ENCODE measurements at places on chromosomes 4 and X.

DNA sequence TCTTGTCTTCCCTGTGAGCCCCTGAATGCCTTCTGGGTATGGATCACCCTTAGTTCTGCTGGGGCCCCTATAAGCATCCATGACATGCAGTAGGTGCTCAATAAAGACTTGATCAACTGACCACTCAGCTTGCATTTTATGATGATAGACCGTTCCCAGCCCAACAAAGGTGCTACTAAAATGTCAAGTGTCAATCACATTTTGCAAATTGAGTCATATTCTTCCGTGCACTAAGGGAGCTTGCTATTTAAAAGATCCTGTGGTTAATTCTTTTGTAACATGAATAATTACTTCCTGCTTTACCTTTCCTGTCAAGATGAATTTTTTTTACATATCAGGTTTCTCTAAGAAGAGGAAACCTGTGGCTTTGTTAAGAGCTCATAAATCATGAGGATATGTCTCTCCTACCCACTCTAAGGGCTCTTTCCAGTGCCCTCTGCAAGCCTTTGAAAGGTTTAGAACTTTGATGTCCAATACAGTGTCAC is 47.6 kb downstream of the SH3KBP1 start:
- no peak for DNase-seq

DNA sequence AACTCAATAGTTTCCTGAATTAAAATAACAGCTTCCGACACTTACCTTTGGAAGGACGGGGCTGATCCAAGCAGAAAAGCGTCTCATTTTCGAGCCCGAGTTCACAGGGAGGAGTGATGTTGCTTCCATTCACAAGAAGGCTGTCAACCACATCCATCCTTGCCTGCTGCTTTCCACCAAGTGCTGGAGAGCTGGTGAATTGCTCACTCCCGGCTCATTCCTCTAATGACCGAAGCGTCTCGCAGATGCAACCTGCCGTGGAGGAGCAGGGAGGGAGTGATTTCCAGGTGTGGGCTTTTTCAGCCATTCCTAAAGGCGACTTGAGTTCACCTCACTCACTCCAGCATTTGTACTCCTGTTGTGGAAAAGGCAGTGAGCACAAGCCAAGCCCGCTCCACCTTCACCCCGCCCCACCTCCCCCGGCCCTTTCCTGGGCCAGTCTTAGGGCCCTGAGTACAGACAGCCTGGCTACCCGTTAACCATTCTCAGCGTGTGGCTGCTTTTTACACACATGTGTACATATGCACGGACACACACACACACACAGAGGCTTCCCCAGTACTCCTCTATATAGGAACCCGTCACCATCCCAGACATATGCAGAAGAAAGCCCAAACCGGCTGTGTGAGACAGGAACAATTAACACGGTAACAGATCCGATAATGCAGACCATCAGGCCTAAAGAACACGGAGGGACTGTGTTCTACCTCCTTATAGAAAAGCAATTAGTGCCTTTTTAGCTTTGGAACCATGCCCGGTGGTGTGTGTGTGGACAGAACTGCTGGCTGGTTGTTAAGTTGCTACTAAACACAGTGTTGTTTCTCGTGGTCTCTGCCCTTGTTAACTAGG is at the start of gene CCKAR:
Gene CCKAR (minus strand): TSS at position 374 of the 849 bp plus-strand sequence. CDS start 217 bp downstream, at position 157.
- DNase-seq = no peak

DNA sequence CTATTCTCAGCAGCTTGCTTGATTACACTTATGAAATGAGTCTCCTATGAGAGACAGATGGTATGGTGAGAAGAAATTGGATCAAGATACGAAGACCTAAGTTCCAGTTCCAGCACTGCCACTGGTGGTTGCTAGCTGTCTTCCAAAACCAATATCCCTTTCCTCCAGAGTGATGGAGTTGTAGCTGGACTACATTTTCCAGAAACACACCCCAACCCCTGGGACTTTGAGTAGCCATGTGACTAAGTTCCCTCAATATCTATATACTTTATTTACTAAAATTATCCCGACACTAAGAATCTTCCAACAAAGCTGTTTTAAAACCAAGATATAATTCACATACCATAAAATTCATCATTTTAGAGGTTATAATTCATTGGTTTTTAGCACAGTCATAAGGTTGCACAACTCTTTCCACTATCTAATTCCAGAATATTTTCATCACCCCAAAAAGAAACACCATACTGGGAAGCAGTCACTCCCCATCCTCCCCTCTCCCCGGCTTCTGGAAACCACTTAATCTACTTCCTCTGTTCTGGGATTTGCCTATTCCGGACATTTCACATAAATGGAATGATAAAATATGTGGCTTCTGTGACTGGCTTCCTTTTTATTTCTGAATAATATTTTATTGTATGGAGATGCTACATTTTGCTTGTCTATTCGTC is 118.0 kb downstream of the MANBA start:
- no peak for DNase-seq

- no peak for DNase-seq
These were observed 669.9 kb upstream of the NR3C2 start for GRCh38 chr4:149112109-149112508.

GRCh38 chr4:24991015-24991414 is 39.7 kb downstream of the LGI2 start:
- no peak for DNase-seq

DNA sequence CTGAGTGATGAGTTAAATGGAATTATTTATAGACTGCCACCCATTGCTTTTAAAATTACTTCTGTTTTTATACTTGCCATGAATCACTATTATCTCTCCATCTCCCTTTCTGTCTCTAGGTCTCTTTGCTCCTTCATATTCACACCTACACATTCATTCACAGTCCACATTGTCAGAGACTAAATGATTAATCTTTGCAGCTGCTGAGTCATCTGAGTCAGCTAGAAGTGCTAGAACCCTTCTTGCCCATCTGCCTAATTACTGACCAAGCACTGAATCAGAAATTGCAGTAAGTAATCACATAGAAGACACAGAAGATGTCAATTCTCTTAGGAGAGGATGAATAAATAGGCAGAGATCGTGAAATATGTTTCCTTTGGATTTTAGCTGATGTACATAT is 31.6 kb upstream of the RPS6KA6 start:
- no peak for DNase-seq

- DNase-seq = no peak
These were observed 104.3 kb downstream of the USP46 start for GRCh38 chr4:52554612-52555355.

DNA sequence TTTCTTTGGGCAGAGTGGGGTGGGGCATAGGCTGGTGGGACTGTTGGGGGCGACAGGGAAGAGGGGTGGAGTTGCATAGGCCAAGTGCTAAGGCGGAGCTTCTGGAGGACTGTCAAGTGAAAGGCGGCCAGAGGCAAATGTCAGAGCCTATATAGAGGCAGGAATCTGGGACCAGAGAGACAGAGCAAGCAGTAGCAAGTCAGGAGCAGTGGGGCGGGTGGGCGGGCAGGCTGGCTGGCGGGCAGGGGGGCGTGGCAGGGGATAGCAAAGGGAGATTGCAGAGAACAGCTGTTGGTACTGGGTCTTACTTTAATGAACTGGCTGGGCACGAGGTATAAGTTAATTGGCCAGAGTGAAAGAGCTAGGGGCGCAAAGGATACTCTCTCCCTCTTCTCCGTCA is 89.8 kb downstream of the RTL9 start:
- no peak for DNase-seq

GRCh38 chr4:176125063-176125462 is 59.4 kb downstream of the WDR17 start:
- DNase-seq = no peak

GRCh38 chr4:993111-994029 is at the start of gene SLC26A1:
Gene SLC26A1, minus strand, starts transcription at chr4:993404. Its CDS starts 1,701 bp downstream, at chr4:991703.
- DNase-seq = no peak

DNA sequence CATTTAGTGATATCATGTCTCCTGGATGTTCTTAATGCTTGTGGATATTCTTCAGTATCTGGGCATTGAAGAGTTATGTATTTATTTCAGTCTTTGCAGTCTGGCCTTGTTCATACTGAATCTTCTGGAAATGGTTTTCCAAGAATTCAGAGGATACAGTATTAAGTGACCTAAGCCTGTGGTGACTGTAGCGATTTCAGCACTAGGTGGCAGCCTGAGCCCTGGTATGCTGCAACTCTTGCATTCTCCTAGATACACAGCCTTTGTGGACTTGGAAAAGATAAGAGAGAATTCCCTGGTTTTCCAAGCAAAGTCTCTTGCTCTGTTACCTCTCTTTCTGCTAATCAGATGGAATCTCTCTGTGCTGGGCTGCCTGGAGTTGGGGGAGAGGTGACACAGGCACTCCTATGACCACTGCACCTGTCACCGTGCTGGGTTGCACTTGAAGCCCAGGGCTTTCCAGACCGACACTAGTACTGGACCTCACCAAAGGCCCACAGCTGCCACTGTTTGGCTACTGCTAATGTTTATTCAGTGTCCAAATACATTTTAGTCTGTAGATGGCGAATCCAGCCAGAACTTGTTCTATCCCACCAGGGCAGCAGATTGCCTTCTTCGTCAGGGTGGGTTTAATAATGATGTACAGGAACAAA is 19.3 kb upstream of the SPIN2A start:
- DNase-seq = no peak

- DNase-seq = no peak
These were observed 444.7 kb downstream of the IQCM start for GRCh38 chr4:149370785-149371420.

DNA sequence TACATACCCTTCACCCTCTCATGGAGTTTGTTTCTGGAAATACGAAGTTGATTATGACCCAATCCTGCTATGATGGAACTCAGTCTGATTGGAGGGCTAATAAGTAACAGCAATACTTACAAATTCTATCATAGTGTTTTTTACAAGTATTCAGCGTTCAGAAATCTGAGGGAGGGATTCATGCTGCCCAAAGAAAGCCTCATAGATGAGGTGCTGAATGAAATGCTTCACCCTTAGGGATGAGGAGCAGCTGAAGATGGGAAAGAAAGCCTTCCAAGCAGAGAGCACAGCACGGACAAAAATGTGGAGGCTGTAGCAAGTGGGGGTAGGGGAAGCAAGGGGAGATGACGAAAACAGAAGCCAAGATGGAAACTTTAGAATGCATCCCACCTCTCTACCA is 27.9 kb upstream of the TBC1D1 start:
- no peak for DNase-seq

- DNase-seq = peak; percentile 38
These were observed 2.3 kb downstream of the DUSP9 start for GRCh38 chrX:153649178-153649914.

DNA sequence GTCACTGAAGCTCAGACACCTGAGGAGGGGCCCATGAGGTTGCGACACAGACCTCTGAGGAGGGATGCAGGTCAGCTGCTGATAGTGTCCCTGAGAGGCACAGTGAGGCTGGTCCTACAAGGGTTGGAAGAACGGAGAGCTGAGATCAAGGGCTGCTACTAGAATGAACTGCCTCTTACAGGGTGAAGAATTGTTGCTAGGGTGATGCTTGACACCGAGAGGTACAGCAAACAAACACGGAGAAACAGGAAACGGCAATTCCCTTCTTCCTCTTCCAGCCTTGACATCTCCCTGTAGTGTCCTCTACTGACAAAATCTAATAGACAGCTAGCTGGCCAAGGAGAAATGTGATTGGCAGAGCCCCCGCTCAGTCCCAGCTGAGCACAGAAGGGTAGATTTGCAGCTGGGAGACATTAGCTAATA is 11.8 kb upstream of the HPGDS start:
- no peak for DNase-seq

DNA sequence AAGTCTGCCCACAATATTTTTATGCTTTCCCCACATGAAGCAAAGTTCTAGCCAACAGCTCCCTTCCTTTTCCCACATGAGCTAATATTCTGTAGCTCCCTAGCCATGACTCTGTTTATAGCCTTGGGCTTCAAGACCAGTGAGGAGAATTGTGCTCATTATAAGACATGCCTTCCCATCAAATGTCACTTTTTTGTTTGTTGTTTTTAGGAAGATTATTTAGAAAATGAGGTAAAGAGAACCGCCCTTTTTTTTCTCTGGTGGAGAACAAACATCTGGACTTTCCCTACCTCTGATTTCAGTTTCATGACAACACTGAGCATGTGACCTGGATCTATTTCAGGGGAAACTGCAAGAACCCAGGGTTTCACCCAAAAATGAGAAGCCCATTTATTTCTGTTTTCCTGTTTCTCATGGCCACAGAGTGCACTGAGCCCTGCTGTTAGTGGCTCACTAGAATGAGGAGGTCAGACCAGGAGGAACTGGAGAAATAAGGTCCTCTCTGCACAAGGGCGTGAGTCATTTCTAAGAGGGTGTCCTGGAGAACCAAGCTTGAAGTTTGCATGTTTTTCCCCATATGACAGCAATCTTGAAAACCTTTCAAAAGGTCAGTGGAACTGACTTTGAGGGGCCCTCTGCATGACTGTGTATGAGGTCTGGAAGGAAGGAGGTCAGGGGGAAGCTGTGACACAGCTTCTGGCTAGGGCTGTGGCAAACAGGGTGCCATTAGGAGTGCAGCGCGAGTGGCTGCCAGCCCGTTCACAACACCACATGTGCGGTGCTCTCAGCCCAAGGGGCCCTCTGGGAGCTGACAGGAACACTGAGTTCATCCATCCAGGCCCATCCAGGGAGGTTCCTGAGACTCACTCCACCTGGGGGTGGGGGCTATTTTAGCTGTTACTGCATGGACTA is 55.2 kb downstream of the CHST7 start:
- peak; percentile 16 for DNase-seq

DNA sequence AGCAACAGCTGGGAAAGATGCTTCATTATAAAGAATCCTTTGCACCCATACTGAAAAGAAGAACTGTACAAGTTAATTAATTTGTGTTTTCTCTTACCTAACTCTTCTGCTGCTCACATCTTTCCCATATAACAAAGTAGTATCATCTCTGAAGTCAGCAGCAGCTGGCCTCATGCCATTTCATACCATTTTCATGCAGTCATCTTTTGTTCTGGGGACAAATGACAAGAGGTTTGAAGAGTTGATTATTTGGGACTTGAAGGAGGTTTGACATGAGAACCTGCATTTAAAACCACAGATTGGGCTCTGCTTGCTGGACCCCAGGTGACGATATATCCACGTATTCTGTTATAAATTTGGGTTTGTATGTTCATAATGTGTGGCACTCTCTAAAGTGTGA is 430.3 kb downstream of the SPRY1 start:
- no peak for DNase-seq

DNA sequence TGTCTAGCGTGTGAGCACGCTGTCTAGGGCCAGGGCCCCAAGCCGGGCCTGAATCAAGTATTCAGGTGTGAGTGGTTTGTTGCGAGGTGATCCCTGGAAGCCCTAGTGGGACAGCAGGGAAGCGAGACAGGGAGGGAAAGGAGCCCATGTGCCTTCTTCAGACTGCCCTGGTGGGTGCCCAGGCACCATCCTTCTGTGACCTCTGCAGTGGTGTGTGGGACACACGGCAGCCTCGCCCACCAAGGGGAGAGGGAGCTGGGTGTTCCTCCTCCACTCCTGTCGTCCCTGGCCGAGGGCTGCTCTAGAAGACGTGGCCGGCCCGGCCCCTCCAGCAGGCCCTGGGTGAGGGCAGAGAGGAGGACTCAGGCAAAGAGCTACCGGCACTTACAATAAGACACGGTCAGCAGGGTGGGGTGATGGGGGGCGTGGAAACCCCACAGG is 47.4 kb downstream of the HTRA3 start:
- DNase-seq = no peak

DNA sequence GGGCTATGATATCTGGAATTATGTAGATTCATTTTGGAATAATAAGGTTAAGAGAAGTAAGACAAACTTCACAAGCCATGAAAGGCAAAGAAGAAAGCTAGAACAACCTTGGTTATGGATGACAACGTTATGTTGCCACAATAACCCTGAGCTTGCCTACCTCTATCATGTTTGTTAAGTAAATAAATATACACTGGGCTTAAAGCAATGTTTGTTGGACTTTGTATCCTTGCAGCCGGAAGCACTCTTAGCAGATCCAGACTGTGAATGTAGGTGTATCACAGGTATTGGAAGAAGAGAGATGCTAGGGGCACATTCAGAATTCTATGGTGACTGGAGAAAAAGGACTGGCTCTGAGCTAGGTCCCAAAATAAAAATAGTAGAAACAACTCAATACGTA is 214.4 kb downstream of the HS3ST1 start:
- no peak for DNase-seq
